ENCODE measurements at places on chromosomes 6 and 20.

DNA sequence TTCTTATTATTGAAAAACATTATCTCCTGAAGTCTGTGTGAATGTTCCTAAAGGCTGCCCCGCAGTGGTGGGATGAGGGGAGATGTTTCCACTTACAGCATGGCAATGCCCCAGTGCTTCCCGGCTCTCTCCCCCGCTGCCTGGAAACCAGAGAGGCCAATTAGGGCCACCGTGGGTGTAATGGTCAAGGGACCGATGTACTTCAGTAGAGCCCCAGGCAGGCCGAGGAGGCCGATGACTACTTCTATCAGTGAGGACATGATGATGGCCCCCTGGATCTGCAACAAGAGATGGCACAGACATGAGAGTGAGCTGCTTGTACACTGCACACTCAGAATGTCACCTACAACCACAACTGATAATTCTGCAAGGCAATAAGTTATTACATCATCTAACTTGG, 117.8 kb downstream of the SLC23A2 start:
- DNase-seq, result no peak

GRCh38 chr6:100818066-100818465, 63.1 kb downstream of the ASCC3 start:
- DNase-seq, result no peak

- DNase-seq, result no peak
Measured at GRCh38 chr6:22878706-22879105, 309.3 kb downstream of the HDGFL1 start.

- DNase-seq, result no peak
Measured at GRCh38 chr20:21739682-21740081, 34.2 kb downstream of the PAX1 start.

DNA sequence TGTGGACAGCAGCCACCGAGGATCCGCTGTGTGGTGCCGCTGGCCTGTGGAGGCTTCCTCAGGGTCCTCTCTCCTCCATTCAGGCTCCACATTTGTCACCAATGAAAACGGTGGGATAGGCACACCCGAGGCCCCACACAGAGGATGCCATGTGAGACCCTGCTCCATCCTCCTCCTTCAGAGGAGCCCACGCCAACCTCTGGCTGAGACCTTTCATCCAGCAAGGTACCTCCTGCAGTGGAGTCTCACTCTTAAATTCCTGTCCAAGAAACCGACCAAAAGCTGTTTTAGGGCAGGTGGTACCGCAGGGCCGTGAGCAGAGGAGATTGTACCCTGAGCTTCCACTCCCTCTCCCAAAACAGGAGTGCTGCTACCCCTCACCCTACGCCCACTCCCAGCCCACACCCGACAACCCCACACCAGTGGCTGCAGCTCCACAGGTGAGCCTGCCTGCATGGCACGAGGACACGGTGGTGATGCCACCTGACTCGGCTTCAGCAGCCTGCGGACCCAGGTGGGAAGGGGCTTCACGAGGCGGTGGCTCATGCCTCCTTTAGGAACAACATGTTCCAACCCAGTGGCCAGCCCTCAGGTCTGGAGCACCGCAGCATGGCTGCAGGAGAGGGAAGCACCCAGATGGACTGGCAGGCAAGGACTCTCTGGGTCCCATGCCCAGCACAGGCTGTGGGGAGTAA, 237.6 kb upstream of the AFDN start:
- DNase-seq, result no peak

All from progenitor cell of endocrine pancreas (in vitro differentiated cells).